ENCODE measurements at places on chromosomes 12 and 14.

GRCh38 chr12:95497031-95497430, 23.1 kb downstream of the METAP2 start:
- no peak for DNase-seq

DNA sequence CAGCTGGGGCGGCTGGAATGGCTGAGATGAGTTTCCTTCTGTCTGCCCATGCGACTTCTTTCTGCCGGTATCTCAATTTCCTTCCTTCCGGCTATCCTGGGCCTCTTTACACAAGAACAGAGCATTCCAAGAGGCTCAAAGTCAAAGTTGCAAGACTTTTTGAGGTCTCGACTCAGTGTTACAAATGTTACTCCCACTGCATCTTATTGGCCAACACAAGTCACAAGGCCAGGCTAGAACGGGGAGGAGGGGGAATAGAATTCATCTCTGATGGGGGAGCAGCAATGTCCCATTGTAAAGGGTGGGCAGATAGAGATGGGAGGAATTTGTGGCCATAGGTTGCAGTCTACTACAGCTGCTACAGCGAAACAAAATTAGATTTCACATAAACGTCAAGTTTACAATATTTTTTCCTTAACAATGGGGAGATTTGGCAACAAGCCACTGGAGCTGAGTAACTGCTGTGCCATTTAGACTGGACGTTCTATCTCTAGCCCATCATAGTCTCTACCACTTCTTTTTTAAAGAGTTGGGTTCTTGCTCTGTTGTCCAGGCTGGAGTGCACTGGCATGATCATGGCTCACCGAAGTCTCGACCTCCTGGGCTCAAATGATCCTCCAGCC, 9.5 kb upstream of the NYNRIN start:
- DNase-seq: no peak

- DNase-seq: peak; percentile 85
Measured at GRCh38 chr14:50520947-50521815, 11.2 kb downstream of the MAP4K5 start.

GRCh38 chr12:67354966-67355365, 85.8 kb downstream of the CAND1 start:
- no peak for DNase-seq

DNA sequence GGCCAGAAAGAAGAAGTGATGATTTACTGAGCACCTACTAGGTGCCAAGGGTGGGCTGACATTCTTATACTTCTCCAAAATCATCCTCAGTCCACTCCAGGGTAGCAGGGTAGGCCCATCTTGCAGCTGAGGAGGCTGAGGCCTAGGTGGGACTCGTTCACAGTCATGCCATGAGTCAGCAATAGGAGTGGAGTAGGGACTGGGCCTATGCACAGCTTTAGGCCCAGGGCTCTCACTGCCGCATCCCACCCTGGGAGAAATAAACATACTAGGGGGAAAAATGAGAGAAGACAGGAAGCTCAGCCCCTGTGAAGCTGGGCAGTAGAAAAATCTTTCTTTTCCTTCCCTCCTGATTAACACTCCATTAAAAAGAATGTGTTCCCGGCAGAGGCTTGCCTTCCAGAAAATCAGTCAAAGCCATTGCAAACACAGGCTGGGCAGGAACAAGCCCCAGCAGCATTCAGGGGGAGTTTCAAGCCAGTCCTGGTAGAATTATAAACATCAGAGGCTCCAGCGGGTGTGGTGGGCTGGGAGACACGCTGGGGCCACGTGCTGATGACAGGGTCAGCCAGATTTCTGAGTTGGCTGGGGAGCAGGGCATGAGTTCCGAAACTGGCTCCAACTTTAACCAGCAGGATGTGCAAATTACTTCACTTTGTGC, 1.8 kb downstream of the HSPB8 start:
- no peak for DNase-seq

All from activated effector memory CD4-positive, alpha-beta T cell treated with anti-CD3 and anti-CD28 coated beads, Interleukin-2, amount 50 U/mL, for 16 hours (primary cell).